Common myeloid progenitor, CD34-positive (primary cell): ENCODE measurements at places on chromosomes 12 and 14.

DNA sequence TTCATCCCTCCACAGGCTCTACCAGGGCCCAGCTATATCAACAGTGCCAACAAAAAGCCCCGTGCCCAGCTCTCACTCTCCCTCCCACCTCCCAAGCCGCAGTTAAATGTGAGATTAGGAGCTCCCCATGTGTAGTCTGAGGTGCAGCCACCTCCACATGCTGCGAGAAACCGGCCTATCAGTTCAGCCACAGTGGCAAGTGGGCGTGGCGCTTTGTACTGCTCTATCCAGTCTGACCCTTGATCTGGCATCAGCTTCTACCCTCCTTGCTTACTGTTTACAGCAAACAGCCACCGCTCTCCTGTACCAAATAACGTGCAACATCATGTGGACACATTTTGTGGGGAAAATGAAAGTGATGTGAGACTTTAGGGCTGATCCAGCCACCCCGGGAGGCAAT, 1.7 kb downstream of the PLEK2 start:
- DNase-seq: peak; percentile 59

DNA sequence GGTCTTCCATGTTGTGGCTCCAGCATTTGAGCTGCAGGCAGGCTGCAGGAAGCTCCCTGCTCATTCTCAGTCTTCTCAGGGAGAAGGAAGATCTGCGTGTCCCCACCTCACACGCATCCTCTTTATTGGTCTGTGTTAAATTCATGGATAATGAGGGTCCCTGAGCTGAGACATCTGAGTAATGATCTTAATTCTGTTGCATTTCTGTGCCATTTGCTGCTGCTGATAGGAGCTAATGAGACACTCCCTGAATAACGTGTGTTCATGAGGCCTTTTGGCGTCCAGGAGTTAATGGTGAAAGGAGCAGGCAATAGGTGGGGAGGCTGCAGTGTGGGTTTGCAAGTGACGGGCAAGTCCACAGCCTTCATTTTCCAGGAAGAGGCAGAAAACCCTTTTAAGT, 46.6 kb upstream of the OAS1 start:
- DNase-seq: no peak

GRCh38 chr14:96676166-96676565, 121.0 kb upstream of the VRK1 start:
- DNase-seq: no peak

DNA sequence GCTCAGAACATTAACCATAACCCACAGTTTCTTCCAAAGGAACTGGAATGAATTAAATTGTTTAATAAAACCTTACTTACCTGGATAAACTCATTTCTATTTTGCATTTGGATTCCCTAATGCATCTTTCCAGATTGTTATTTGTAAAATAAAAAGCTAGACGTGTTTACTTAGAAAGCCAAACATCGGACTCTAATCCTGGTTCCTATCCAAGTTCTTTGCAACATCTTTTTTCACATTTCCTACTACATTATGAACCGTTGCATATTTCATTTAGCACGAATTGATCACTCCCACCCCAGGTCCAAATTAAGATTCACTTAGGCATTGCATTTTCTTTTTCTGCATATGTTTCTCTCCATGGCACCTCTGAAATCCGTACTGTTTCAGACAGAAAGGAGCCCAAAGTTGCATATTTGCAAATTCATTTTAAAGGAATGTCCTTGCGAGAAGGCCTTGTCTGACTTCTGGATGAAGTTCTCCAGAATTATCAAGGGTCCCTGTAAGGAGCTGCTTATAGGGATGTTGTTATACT, 164.4 kb upstream of the GSC start:
- no peak for DNase-seq

DNA sequence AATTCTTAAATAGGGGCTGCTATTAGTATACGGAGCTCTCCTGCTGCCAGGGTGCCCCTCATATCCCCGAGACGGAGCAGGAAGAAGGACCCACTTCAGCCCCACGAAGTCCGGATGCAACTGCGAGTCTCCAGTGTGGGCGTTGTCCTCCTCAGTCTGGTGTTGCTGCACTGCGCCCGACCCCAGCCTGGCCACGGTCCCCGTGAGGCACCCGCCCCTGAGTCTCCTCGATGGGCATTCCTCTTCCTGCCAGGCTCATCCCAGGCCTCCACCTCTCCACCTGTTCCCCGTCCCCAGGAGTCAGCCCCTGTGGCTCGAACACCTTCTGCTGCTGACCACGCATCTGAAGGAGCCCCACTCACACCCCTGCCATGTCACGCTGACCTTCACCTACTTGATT, 68.1 kb upstream of the SFSWAP start:
- DNase-seq: no peak

- DNase-seq: no peak
Measured at GRCh38 chr12:95802482-95803270, 12.1 kb upstream of the NTN4 start.
